ENCODE measurements at places on chromosomes 5 and 9. TPM values are rescaled to one million over a fixed set of nuclear protein-coding genes. Genes with fewer than 3 reads are reported as not detected.
A peak's percentile ranks its signal among the peaks of the same experiment; 100 is the strongest.

DNA sequence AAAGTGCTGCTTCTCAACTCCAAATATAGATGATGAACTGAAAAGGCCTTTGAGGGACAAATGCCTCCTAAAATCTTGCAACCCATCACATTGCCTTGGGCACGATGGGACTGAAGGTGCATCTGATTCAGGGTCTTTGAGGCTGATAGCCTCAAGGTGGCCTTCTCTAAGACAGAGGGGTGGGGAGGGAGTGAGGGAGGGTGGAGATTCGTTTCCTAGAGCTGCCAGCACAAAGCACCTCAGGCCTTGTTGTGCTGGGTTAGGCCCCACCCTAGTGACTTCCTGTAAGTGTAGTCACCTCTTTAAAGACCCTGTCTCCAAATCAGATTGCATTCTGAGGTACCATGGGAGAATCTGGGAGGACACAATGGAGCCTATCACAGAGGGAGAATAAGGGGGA, 57.1 kb downstream of the BARX1 start:
- no peak for DNase-seq

- no peak for DNase-seq
These were observed 23.2 kb upstream of the PRRC2B start for GRCh38 chr9:131370638-131371037.

DNA sequence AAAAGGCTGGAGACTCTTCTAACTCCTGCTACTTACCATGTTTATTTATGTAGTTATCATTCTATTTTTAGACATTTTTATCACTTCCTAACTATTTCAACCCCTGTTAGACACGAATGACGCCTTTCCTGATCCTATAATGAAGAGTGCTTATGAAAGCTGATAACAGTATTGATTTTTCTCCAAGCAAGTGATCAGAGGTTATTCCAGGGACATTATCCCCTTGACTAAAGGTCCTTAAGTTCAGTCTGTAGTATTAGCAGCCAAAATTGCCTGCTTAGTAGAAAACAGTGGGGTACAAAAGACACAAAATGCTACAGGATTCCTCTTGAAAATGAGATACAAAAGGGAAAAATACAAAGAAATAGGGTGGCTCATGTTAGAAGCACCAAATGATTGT, 235.6 kb downstream of the DNAH5 start:
- no peak for DNase-seq

- DNase-seq: no peak
These were observed 300.8 kb downstream of the SEMA5A start for GRCh38 chr5:9245071-9245470.

- DNase-seq: peak; percentile 84
These were observed 41.2 kb downstream of the FYB1 start for GRCh38 chr5:39178171-39178570.

DNA sequence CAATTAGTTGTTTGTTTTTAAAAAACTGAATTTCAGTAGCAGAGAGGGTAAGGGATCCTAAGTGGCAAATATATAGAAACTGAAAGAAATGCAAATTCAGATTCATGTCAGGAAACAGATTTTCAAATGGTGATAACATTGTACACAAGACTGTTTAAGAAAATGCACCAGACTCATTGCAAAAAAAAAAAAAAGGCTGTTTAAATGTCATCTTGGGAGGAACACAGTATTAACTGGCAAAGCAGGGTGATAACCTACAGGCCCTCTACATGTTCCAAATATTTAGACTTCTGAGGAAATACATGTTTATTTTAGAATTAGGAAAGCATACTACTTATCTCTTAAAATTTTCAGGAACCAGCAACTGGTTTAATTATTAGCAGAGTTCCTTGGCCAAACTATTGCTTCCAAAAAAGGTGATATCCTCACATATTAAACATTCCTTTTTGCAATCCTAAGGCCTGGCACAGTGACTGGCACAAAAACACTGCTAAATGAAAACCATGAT, 114.5 kb downstream of the TSSK1B start:
- DNase-seq: peak; percentile 59

DNA sequence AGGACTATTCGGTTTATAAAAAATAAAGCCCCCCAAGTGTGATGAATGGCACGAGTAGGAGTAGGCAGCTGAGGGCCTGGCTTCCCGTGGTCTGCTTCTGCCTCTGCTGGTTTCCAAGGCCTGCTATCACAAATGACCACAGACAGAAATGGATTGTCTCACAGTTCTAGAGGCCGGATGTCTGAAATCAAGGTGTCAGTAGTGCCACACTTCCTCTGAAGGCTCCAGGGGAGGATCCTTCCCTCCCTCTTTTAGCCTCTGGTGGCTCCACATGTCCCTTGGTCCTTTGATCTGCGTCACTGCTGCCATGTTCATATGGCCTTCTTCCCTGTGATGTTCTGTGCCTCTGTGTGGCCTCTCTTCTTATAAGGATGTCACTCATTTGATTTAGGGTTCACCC, 15.1 kb downstream of the PRKACG start:
- no peak for DNase-seq

DNA sequence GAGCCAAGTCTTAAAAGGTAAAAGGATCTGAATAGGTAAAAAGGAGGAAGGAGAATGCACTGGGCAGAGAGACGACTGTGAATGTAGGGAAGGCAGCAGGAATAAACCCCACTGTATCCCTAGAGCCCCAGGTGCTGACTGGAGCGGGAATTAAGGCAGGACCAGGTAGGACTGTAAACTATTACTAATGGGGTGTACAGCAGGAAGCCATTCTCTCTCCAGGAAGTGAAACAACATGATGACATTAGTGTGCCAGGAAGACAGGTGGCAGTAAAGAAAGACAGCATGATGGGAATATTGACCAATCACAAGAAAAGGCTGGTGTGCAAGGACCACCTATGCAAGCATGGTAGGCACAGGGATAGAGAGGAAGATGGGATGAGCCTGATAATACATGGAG, 433.0 kb downstream of the DNAH5 start:
- DNase-seq: no peak

GRCh38 chr5:75053304-75054133, 1.2 kb upstream of the GCNT4 start:
- DNase-seq: peak; percentile 84

DNA sequence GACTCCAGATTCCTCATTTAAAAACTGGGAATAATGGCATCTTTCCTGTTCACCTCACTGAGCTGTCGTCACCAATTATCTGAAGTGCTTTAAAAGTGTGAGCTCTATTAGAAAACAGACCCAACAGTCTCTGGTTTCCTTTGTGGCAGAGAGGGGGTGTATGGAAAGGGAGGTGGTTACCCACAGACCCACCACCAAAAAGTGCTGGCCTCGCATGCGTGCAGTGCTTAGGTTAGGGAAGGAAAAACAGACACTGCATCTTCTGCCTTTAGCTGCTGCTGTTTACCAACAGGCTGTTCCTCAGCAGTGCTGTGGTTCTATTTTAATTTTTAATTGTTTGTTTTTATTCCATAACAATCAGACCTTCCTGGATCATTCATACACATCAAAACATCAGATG, 249.6 kb downstream of the PIK3R1 start:
- DNase-seq: no peak

- DNase-seq: no peak
These were observed 184.4 kb downstream of the PLK2 start for GRCh38 chr5:58275516-58275915.

DNA sequence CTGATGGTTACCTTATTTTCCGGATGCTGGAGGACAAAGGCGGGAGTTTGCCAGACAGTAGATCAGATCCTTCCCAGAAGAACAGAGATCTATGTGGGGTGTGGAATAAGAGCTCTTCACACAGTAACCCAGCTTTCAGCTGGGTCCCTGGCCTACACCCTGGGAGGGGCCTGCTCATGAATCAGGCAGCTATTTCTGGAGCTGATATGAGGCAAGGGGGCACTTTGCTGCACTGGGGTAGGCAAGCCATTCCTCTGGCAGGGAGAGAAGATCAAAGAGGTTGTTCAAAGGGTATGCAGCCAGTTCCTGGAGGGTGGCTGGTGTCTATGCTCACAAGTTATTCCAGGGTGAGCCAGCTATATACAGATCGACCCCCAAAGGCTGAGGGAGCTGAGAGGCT, 48.6 kb downstream of the CYSTM1 start:
- DNase-seq: no peak

- no peak for DNase-seq
These were observed 520.0 kb upstream of the CLINT1 start for GRCh38 chr5:158378931-158379330.

Gene HSPA4
- 187 TPM for total RNA-seq

GRCh38 chr9:129693741-129694140, 28.3 kb downstream of the PRRX2 start:
- no peak for DNase-seq

DNA sequence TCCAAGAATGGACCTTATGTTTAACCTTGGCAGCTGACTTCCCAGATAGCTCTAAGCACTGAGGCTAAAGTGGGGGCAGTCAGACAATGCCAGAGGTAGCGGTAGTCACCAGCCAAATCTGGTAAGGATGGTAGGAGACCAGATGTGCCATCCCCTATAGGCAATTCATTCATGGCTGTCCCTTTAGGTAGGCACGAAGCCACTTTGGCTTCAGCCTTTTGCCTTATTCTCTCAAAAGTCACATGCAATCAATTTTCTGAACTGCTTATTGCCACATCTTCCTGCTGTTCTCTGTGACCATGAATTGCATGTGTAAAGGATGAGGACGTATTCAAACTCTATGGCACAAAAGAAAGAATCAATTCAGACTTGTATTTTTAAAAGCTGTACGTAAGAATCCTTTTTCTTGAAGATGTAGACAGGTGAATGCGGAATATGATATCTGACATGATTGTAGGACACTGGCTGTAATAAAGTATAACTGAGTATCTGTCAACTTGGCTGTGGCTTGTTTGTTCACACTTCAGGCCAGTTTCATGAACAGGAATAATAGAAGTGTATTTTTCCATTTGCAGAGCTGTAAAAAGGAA, 611.7 kb downstream of the NR2F1-AS1 start:
- no peak for DNase-seq

GRCh38 chr5:141878186-141878710, at the start of gene PCDH1:
TSS of gene PCDH1 (minus strand) at chr5:141878410. CDS start at chr5:141878262, 148 bp downstream.
- peak; percentile 36 for DNase-seq
